GF-D8 (cell line): ENCODE measurements at places on chromosomes 6 and 20.

- no peak for DNase-seq
Observed at GRCh38 chr6:155050311-155050710, 55.2 kb downstream of the TIAM2 start.

DNA sequence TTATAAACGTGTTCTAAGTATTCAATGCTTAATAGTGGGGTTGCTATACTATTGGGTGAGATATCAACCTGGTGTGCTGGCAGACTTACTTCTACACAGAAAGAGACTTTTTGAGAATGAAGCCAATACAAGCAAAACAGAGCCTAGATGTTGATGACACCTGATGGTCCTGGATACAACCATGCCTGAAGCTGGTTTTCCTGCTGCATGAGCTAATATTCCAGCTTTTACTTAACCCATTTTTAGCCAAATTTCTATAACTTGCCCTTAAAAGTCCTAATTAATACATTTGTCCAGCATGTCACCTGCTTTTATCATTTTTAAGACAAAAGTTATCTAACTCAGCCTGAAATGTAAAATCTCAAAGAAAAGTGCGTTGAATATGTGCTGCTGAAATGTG lies 86.2 kb downstream of the PFDN4 start:
- no peak for DNase-seq

GRCh38 chr20:57089699-57090144 lies 176.7 kb downstream of the BMP7 start:
- DNase-seq = no peak

- DNase-seq = peak; percentile 67
Observed at GRCh38 chr6:30769088-30769852, 24.9 kb upstream of the IER3 start.

DNA sequence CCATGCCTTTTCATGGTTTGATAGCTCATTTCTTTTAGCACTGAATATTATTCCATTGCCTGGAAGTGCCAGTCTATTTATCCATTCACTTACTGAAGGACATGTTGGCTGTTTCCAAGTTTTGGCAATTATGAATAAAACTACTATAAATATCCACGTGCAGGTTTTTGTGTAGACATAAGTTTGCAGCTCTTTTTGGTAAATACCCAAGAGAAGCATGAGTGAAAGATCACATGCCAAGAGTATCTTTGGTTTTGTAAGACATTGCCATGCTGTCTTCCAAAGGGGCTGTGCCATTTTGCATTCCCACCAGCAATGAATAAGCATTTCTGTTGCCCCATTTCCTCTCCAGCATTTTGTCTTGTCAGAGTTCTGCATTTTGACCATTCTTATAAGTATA lies 120.9 kb downstream of the MANEA start:
- no peak for DNase-seq

DNA sequence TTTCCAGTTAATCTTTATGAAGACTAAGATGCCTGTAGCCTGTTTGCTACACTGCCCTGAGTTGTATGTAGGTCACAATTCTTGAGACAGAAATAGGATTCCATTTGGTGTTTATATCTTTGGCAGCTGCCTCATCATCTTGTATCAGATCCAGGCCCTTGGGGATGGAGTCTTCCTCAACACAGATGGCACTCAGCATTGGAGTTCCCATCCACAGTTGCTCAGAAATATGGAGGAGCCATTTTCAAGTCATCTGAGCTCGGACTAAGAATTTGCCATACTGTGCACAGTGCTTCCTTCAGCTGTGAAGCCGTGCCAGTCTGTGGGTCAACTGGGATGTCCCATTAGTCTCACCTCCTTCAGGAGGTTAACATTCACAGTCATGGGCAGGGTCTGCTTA lies 156.6 kb downstream of the ZDHHC14 start:
- DNase-seq = no peak

DNA sequence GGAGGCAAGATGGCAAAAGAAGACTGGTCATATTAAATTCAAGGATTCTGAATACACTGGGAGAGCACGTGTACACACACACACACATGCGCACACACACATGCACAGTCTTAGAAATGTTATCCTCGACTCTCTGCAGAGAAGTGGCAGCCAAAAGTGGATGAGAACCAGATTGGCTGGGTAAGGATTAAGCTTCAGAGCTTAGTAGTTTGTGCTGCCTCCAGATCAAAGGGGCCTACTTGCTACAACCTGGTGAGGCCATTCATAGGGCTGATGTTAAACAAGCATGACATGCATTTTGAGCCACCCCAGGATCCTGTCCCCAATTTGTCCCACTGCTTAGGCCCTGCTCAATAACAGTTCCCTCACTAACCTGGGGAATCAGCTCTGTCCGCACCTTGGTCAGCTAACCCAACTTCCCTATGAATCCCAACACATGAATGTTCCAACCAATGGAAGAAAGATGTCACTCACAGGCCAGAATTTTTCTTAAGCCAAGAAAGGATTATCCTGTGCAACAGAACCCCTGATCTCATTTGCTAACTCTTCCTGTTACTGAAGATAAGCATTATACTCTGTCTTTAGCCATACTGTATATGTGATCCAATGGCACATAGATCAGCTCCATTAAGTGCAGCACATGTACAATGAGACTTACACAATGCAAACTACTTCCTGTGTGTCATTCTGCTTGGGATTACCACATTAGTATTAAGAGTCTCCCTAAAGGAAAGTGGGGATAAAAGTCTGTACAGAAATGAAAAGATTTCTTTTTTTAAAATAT lies 31.0 kb downstream of the TOMM6 start:
- peak; percentile 32 for DNase-seq

- no peak for DNase-seq
Observed at GRCh38 chr6:46381057-46381456, 110.2 kb downstream of the RCAN2 start.

GRCh38 chr6:103379272-103379671 lies 1480.4 kb downstream of the HACE1 start:
- DNase-seq = no peak

- DNase-seq = no peak
Observed at GRCh38 chr20:44800391-44801046, 9.8 kb downstream of the RIMS4 start.

- DNase-seq = no peak
Observed at GRCh38 chr6:18632670-18633410, 245.7 kb downstream of the RNF144B start.

DNA sequence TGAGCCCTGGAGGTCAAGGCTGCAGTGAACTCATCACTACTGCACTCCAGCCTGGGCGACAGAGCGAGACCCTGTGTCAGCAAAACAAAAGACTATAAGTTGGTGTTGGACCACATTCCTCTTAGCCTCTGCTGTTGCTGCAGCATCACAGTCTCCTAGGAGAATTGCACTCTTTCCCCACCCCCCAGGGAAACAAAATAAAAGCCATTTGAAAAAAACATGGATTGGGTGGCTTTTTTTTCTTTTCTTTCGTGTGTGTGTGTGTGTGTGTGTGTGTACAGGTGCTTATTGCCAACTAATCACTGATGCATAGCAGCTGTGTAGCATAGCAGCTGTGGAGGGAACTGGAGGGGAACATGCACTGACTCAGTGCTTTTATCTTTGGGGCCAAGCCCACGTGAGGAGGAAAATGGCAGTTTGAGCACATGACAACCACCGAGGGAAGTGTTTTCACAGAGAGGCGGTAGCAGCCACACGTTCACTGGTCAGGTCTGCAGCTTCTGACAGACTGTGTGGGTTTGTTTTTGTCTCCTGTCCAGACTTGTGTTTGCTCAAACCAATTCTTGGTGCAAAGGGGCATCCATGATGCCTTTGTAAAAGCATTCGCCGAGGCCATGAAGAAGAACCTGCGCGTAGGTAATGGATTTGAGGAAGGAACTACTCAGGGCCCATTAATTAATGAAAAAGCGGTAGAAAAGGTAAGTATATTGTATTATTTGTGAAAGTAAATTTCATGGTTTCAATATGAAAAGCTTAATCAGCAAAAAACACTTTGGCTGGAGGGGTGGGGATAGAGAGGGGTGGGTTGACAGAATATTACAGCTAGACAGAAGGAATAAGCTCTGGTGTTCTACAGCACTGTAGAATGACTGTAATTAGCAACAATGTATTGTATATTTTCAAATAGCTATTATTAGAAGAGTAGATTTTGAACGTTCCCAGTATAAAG lies 27.7 kb downstream of the ALDH5A1 start:
- DNase-seq = no peak

GRCh38 chr6:27768556-27768955 lies 143.6 kb downstream of the OR2B2 start:
- no peak for DNase-seq

DNA sequence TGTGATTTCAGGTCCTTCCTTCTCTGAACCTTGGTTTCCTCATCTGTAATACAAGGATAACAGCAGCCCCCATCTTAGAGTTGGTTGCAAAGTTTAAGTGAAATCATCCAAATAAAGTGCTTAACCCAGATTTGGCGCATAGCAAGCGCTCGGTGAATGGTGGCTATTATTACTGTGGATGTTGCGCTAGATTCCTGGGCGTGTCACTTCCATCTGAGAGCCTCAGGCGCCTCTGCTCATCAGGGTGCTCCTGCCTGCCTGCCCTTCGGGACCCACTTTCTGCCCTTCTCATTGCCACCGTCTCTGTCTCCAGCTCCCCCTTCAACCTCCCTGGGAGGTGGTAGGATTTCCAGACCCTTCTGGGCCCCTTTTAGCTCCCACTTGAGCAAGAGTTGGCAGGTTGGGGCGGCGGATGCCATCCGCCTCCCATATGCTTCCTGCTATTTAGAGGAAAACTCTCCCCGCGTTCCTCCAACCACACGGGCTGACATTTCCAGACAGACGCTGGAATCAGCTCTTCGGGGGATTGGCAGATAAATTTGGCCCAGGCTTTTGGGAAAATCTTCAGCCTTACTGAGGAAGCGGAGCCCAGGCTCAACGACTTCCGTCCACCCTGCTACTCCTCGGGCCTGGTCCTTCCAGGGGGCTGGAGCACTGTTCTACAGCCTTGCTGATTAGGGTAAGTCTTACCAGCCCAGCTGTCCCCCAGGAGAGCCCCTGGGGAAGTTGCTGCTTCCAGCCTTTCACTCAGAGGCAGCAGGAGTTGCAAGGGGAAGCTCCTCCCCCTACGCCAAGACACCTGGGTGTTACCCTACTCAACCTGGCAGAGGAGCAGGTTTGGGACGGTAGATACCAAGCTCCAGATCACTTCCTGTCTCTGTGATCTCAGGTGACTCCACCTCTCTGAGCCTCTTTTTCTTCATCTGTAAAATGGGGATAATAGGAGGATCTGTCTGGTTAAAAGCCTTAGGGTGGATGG lies 71.5 kb downstream of the DLGAP4 start:
- DNase-seq = no peak

GRCh38 chr6:12602951-12603672 lies 113.5 kb upstream of the PHACTR1 start:
- no peak for DNase-seq

- DNase-seq = no peak
Observed at GRCh38 chr6:163289447-163289846, 125.1 kb upstream of the QKI start.

- peak; percentile 99 for DNase-seq
Observed at GRCh38 chr6:11323666-11324452, 91.4 kb upstream of the NEDD9 start.

- DNase-seq = no peak
Observed at GRCh38 chr6:134930463-134930862, 19.4 kb downstream of the ALDH8A1 start.

GRCh38 chr6:134555672-134556071 lies 237.8 kb upstream of the SGK1 start:
- DNase-seq = no peak

GRCh38 chr6:144360401-144360800 lies 75.3 kb downstream of the UTRN start:
- no peak for DNase-seq

- DNase-seq = no peak
Observed at GRCh38 chr20:46317685-46318177, 9.4 kb upstream of the CDH22 start.

GRCh38 chr6:52518279-52518945 lies 58.4 kb downstream of the TRAM2 start:
- DNase-seq = no peak

GRCh38 chr6:148700047-148700715 lies 46.6 kb upstream of the UST start:
- DNase-seq = no peak

GRCh38 chr6:160177220-160177619 lies 55.6 kb downstream of the SLC22A1 start:
- no peak for DNase-seq

- no peak for DNase-seq
Observed at GRCh38 chr6:55567558-55567957, 11.4 kb downstream of the HMGCLL1 start.

DNA sequence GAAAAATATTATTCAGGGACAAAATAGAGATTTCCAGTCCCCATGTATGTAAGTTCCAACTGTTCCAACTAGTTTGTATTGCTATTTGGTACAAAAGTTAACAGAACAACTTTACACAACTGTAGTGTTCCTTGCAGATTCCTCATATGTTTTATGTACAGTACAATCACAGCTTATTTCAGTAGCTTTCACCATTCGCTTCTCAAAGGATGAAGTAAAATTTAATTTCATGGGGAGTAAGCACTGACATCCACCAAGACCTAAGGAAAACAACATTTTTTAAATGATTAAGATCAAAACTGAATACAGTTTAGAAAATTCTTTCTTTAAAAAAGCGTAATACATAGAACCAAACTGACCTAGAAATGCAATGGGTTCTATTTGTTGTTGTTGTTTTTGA lies 24.6 kb downstream of the ZNF217 start:
- DNase-seq = no peak

DNA sequence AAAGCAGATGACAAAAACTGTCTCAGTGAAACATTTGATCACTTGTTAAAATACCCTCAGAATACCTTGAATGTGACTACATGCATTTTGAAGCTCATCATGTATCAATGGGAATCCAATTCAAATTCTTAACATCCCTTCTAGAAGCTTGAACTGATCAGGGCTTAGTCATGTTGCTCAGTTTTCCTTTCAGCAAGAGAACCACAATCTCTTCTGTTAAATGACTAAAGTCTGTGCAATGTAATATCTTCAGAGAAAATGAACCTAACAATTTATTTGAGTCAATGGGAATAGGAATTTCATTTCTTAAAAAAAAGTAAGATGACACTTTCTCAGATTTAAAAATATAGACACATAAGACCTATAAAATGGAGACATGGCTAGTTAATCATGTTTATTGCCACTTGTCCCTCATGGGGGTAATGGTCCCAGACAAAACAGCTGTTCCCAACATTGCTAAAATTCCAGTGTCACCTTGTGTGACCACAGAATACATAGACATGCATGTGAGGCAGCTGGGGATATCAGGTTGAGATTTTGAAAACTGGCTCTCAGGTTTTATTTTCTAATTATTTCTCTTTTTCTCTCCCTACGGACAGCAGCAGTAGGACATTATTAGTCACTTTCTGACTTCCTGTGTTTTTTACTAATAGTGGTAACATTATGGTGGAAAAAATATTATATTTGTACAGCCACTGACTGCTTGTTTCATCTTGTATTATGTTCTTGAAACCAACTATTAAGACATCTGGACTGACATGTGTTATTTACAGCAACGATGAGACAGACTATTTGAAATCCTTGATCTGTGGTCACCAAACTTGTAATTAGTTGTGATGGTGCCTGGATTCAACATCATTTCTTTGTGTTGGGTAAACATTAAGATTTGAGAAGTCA lies 192.5 kb downstream of the COL9A1 start:
- no peak for DNase-seq

- DNase-seq = no peak
Observed at GRCh38 chr20:45818239-45818638, 5.8 kb downstream of the UBE2C start.

GRCh38 chr6:137581019-137581707 lies 87.0 kb upstream of the OLIG3 start:
- no peak for DNase-seq

- DNase-seq = peak; percentile 96
Observed at GRCh38 chr20:5535125-5535756, 215.0 kb upstream of the SHLD1 start.

GRCh38 chr6:100228437-100228833 lies 234.4 kb upstream of the MCHR2 start:
- DNase-seq = no peak

GRCh38 chr6:119678961-119679360 lies 329.4 kb upstream of the MAN1A1 start:
- DNase-seq = no peak
